Activated gamma-delta T cell treated with Interleukin-2 at 50 U/mL for 16 hours (primary cell): ENCODE measurements at places on chromosomes 16 and 17.

DNA sequence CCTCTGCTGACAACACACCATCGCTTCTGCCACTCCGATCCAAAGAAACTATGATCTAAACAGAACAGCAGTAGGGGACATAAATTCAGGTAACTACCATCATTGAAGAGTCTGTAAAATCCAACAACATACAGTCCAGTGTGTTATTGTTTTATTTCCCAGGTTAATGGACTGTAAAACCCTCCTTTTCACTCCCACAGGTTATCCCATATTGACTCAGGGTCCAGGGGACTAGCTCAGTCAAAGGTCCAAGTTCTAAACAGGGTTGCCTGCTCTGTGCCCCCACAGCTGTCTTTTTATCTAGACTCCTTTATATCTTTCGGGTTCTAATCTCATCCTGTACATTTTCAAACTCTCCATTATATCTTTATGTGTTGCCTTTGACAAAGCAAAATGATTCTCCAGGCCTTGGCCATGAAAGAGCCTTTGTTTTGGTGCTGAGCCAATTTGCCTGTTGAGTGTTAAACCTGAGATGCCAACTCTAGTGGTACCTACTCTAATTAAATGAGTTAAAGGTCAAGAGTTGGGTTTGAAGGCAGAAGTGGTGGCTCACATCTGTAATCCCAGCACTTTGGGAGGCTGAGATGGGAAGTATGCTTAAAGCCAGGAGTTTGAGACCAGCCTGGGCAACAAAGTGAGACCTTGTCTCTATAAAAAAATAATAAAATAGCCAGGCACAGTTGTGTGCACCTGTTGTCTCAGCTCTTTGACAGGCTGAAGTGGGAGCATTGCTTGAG, 80.5 kb downstream of the SNX11 start:
- DNase-seq, result no peak

- no peak for DNase-seq
These were observed 4.3 kb downstream of the CAMKK1 start for GRCh38 chr17:3888343-3889171.

GRCh38 chr17:77393274-77393600, 252.5 kb downstream of the SEC14L1 start:
- no peak for DNase-seq

GRCh38 chr17:80742091-80742490, 197.5 kb downstream of the RPTOR start:
- DNase-seq, result no peak

GRCh38 chr16:75535211-75535843, 581 bp downstream of the CHST5 start:
- no peak for DNase-seq

GRCh38 chr16:69277413-69277812, 33.7 kb upstream of the VPS4A start:
- no peak for DNase-seq

- no peak for DNase-seq
These were observed 5.2 kb upstream of the DLX4 start for GRCh38 chr17:49963626-49964302.

DNA sequence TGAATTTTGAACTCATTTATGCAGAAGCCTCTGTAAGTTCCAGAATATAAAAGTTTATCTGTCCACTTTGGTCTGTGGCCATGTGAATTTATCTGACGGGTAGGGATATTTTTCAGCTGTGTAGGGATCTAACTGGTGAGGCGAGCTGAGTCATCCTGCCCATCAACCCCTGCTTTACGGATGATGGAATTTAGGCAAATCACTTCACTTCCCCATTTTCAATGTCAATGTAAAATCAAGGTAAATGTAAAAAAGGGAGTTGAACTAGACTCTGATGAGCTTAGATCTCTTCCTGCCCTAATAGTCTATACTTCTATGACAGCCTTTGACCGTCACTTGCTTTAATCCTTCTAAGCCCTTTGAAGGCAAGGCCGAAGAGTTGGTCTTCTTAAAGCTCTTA, 2.6 kb downstream of the SLC16A6 start:
- DNase-seq, result no peak

- no peak for DNase-seq
These were observed 38.4 kb downstream of the FAM20A start for GRCh38 chr17:68562736-68563135.

- DNase-seq, result no peak
These were observed 46.9 kb downstream of the AXIN2 start for GRCh38 chr17:65514541-65514940.

- DNase-seq, result no peak
These were observed 19.2 kb downstream of the NDUFAF8 start for GRCh38 chr17:81258292-81258691.

- no peak for DNase-seq
These were observed 26.0 kb upstream of the GOSR2 start for GRCh38 chr17:46896991-46897390.

GRCh38 chr17:19705771-19706770, 10.3 kb downstream of the SLC47A2 start:
- no peak for DNase-seq

GRCh38 chr17:55004484-55004883, 35.9 kb downstream of the STXBP4 start:
- DNase-seq, result no peak

DNA sequence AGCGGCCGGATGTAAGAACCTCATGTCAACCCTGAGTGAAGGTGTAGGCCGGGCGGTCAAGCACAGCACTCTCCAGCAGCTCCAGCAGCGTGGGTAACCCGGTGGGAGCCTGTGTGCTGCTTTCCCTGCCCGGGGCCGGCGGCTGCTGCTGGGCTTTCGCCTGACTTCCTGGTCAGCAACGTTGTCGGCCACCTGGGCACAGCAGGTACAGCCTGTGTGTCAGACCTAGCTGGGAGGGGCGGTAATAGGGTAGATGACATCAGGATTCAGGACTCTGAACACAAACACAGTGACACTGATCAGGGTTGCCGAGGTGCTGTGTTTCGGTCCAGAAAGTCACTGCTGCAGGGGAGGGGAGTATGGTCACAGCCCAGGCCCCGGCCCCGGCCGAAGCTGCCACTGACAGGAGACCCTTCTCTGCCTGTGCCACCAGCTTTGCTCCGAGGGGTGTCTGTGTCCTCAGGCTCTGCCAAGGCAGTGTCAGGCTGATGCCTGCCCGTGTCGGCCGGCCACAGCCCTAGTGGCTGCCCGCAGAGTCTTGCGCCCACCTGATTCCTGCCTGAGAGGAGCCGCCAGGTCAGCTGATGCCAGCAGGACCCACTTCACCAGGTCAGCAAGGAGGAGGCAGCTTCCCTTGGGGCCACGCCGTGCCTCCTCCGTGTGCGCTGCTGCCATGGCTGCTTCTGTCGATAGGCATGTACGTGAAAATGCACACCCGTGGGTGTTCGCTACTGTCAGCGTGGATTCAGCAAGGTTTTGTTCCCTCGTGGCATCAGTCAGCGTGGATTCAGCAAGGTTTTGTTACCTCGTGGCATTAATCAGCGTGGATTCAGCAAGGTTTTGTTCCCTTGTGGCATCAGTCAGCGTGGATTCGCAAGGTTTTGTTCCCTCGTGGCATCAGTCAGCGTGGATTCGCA, 9.2 kb downstream of the RAB40C start:
- no peak for DNase-seq

- DNase-seq, result no peak
These were observed 11.8 kb downstream of the C17orf75 start for GRCh38 chr17:32330147-32330546.

DNA sequence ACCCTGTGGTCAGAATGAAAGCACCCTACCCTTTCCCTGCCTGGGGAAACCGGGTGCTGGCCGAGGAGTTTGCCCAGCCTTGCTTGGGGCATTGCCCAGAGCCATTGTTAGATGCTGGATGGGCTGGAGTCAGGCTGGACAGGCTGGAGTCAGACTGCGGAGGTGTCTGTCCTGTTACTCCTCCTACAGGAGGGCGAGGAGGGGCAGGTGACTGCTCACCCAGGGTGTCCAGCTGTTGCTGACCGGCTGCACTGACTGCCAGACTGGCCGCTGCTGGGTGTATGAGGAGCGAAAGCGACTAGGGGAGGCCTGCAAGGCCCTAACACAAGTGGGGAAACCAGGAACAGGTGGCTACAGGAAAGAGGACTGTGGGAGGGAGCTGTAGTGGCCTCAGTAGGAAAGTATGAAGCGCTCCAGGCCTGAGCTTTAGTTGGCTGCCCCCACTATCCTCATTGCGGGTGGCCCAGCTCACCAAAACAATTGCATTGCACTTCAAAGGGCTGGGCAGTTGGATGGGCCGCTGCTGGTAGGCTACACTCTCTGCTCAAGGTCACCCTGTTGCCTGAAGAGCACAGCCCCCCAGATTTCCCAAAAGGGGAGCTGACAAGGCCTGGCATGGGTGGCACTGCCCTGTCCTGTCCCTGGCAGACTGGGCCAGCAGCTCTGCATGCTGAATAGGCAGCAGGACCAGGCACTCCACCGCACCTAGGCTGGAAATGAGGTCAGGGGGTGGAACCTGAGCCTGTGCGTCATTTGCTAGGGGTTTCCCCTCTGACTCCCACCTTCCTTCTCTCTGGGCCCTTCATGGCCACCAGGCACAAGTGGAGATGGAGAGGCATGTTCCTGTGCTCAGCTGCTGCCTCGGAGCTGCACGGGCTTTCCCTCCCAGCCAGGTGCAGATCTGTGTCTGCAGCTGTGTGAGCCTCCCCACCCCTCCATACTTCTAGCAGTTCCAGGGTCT, 18.4 kb downstream of the LDHD start:
- DNase-seq, result peak; percentile 60

DNA sequence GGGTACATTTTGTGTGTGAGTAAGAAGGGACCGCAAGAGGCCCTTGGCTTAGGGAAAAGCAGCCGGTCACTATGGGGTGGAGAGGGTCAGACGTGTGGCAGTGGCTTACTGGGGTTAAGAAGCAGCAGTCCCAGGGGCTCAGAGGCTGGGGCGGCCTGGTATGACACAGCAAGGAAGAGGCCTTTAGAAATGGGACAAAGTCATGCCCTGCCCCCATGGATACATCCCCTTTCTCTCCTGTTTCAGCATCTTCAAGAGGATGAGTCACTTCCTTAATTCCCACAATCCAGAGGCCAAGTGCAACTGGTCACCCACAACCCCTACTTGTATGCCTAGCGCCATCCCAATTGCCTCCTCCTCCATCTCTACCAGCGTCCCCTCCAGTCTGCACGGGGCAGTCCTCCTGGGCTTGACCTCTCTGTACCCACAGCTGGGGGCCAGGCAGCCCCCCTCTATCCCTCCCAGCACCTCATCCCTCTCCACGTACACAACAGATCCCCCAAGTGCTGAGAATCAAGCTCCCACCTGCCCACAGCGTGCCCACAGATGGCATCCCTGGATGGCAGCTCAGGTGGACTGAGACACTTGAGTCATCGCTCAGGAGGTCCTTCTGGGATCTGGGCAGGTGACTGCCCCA, 6.9 kb upstream of the EFTUD2 start:
- no peak for DNase-seq

GRCh38 chr17:76499267-76499667, 2.0 kb downstream of the RHBDF2 start:
- DNase-seq, result no peak

DNA sequence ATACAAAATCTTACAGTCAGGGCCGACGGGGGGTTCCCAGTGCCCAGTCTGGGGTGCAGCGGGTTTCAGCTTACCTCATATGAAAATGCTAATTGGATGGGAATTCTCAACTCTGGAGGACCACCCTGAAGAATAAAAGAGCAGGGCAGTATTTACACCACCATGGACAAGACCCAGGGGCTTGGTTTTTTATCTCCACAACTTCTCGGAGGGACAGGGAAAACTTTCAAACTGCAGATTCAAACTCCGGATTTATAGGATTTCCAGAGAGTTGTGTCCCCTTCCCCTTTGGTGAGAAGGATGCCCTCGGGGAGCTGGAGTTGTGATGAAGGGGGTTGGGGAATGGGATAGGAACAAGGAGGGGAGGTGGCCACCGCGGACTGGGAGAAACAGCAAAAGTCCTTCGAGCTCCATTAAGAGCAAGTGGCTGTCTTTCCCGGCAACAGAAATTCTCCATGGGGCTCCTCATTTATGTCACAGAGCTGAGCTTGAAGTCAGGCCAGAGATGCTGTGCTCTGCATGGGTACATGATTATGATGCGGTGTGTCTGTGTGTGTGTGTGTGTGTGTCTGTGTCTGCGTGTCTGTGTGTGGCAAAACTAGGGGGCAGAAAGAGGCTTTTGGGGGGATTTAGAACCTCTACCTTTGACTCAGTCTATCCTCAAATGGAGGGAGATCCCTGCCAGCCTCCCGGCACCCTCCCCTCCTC, 15.7 kb downstream of the FOXL1 start:
- DNase-seq, result no peak

DNA sequence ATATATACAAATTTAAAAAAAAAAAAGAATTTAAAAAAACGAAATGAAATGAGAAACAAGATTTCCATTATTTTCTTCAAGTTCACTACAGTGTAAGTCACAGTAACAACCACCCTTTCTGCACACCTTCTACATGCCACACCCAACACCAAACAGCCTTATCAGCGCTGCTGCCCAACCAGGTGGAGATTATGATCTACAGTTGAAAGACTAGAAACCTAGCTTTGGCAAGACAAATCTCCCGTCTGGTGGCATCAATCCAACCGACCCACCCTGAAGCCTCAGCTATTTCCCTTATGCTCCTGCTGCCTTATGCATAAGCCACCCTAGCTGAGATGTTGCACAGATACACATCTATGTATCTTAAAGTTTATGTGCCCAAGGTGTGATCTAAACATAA, 60.8 kb downstream of the PARN start:
- DNase-seq, result no peak

- DNase-seq, result no peak
These were observed 195.8 kb downstream of the KCNJ2 start for GRCh38 chr17:70365091-70365583.

- DNase-seq, result no peak
These were observed 5.0 kb upstream of the FOXF1 start for GRCh38 chr16:86505185-86505898.

DNA sequence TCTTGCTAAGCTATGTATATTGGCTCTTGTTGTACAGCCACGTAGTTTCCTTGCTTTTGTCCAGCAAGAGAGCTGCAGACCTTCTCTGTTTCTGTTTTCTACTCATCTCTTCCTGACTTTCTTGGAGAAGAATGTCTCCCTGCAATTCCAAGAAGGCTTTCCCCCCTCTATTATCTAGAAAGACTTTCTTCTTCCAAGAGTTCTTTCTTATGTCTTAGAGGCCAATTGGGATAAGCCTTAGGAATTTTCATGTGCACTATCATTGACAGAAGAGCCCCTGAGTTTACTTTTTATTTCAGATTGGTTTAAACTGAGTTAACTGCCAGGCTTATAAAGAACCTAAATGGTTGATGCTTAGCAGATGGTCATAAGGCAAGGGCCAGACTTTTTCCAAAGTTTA, 9.0 kb downstream of the CAPNS2 start:
- DNase-seq, result no peak

GRCh38 chr16:50151756-50152155, 1.4 kb upstream of the TENT4B start:
- DNase-seq, result no peak

DNA sequence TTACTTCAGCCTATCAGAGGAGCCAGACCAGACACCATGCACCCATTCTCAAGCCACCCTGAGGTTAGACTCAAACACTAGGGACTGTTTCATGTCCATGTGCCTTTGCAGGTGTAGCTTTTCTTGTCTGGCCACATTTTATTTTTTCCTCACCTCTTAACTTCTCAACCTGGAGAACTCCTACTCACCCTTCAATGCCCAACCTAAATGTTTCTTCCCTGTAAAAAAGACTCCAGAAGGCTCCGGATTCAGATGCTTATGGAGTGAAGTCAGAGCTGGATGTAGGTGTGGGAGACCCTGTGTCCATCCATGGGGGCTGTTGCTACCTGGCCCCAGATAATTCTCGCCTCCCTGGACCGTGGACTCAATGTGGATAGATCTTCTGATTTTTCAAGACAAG, 44.0 kb upstream of the NLRP1 start:
- no peak for DNase-seq
